ENCODE measurements at places on chromosomes 11 and 22.

DNA sequence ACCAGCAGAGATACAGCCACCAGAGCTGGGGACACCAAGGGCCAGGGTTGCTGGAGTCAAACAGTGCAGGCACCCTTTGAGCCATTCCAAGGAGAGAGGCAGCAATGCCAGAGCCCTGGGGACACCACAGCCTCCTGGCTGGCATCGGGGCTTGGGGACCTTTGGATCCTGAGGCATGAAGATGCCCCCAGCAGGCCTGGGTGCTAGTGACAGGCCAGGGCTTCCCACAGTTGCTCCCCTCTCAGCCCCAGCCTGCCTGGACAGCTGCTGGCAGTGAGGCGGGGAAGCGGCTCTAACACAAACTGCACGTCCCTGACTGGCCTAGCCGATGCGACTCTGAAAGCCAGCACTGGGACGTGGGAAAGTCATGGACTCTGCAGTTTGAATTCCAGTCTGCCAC, 2.7 kb downstream of the CD5 start:
- no peak for DNase-seq

- no peak for DNase-seq
Measured at GRCh38 chr11:68340003-68340767, 27.8 kb downstream of the LRP5 start.

DNA sequence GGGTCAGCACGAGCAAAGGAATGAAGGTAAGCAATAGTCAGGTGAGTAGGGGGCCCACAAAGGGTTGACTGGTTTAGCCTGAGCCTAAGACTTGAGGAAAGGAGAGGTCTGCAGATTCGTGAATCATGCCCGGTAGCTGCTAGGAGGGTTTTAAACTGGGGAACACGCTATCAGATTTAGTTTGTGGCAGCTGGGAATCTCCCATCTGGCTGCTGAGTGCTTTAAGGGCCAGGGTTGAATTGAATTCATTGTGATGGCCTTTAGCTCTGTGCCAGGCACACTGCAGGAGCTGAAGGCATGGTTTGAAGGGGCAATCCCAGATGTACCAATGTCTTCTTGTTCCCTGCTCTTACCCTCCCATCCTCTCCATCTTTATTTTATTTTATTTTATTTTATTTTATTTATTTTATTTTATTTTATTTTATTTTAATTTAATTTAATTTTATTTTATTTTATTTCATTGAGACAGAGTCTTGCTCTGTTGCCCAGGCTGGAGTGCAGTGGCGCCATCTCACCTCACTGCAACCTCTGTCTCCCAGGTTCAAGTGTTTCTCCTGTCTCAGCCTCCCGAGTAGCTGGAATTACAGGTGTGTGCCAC, 1.9 kb upstream of the NECTIN1 start:
- no peak for DNase-seq

DNA sequence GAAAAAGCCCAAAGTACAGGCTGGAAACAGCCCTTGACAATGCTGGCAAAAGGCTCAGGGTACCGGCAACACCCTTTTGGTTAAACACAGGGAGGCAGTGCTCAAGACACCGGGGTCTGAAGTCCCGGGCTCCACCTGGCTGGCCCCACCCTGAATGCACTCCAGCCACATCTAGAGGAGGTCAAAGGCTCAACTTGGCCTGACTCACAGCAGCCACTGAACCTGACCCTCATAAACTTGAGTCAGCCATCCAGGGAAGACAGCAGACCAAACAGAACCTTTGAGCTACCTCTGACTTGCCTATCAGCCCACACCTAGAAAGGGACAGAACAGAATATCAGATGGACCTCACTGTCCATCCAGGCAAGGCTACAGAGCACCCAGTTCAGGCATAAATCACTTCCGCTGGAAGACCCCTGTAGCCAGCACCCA, 3.8 kb downstream of the CFL1 start:
- no peak for DNase-seq

DNA sequence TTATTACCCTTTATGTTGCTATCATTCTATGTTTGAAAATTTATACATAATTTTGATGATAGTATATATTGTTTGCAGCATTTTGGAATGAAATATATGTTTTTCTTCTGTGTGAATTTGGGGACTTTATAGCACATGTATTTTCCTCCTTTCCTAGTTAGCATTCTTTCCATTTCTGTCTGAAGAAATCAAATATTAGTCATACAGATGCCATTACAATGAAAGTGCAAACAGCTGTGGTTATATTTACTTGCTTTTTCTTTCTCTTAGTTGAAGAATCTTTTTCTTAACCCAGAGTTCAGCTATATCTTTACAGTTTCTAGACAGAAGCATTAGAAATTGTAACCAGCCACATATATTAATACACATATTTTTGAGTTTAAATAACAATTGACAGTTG, 753.1 kb upstream of the ARHGAP42 start:
- DNase-seq, result no peak

GRCh38 chr11:122360875-122361274, 244.9 kb upstream of the BLID start:
- no peak for DNase-seq

DNA sequence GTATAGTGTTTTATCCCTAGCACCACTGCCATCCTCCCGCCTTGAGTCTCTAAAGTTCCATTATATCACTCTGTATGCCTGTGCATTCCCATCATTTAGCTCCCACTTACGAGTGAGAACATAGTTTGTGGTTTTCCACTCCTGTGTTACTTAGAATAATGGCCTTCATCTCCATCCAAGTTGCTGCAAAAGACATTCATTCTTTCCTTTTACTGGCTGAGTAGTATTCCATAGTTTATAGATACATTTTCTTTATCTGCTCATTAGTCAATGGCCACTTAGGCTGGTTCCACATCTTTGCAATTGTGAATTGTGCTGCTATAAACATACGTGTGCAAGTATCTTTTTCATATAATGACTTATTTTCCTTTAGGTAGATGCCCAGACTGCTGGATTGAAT, 24.4 kb downstream of the TAB1 start:
- no peak for DNase-seq

GRCh38 chr22:19818324-19819207, 36.1 kb downstream of the GNB1L start:
- no peak for DNase-seq

- peak; percentile 78 for DNase-seq
Measured at GRCh38 chr11:10304495-10305261, at the start of gene ADM. ADM (plus strand) TSS chr11:10305073; CDS start chr11:10305701, 628 bp downstream.

- no peak for DNase-seq
Measured at GRCh38 chr11:20048246-20048645, 112.0 kb downstream of the DBX1 start.

- no peak for DNase-seq
Measured at GRCh38 chr22:49657275-49657973, 170.2 kb downstream of the BRD1 start.

- no peak for DNase-seq
Measured at GRCh38 chr11:99098751-99099150, 78.0 kb downstream of the CNTN5 start.

- DNase-seq, result no peak
Measured at GRCh38 chr22:27212617-27213177, 555.3 kb downstream of the MIAT start.

DNA sequence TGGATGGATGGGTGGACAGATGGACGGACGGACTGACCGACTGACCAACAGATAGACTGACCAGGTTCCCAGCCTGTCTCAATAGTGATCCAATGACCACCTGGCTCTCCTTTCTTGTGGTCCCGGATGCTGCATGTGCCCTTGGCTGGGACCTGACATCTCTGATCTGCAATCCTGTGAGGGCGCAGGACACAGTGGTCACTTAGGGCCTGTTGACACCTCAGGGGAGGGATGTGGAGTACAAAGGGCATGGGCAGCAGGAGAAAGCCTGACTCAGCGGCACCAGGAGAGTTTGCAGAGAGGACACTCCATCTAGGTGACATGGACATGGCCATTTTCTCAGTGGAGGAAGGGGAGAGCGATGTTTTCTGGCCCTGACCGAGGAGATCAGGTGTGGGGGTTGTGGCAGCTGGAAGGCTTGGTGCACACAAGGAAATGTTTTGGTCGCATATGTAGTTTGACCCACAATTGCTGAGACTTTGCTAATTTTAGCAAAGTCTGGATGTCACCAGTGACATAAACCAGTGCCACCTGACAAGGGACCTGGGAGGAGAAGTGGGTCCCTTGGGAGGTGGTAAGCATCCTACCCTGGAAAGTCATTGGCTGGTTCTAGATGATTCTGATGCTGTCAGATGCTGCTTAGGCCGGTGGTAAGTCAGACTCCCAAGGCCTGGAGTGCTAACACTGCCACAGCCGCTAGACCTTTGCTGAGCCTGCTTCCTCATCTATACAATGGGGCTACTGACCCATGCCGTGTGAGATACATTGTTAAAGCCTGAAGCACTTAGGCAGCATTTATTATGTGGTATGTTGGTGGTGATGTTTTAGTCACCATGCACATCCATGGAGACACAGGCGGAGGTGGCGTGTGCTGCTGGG, 50.7 kb downstream of the CD82 start:
- no peak for DNase-seq

DNA sequence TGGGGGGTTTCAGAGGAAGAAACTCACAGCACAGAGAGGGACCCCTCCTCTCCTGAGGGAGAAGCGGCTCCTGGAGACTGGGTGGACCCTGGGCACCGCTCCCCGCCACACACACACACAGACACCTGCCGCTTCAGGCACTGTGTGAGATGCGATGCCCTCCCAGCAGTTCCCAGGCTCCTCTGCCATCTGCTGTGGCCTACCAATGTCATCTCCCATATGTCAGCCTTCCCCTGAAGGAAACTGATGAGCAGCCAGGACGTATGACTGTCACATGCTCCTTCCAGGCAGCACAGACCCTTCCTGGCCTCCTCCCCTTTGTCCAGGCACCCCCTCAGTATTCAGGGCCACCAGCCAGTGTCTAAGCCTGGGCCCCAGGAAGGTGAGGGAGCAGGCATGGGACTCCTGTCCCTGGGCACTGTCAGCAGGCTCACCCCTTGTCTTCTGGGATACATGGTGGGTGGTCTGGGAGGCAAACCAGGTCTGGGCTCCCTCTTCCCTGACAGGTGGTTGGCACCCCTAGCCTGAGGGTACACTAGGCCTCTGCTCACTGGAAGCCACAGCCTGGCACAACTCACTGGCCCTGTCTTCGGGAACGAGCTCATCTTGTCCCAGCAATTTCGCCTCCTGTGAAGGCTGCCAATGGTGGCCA, 11.8 kb upstream of the BCR start:
- no peak for DNase-seq

DNA sequence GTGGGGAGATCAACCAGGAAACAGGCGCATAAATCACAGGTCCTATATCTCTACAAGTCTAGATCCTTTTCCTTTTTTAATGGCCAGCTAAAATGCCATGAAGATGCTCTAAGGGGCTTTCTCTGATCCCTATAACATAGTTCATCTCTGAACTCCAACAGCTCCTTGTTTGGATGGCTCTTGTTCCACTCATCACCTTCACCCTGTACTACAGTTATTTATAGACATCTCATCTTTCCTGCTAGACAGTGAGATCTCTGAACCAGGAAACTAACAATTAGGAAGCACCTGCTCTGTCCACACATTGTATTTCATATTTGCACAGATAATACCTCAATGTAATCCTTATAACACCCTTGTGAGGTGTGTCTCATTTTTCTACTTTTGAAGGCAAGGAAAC, 31.6 kb downstream of the KCNA4 start:
- DNase-seq, result no peak

DNA sequence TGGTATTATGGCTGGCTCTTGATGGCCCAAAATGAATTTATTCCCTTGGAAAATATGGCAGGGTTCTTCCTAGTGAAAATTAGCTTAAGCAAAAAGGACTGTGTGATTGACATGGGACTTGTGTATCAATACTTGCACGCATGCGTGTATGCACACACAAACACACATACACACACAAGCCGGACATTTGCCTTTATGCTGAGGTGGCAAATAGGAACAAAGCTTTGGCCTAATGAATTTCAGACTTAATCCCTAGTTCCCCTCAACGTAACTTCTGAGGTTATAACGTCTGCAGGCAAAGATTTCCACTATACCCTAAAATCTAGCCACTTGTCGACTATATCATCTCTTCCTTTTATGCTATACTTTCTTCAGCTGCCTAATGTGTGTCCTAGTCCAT, 2.9 kb upstream of the OR52I2 start:
- no peak for DNase-seq

DNA sequence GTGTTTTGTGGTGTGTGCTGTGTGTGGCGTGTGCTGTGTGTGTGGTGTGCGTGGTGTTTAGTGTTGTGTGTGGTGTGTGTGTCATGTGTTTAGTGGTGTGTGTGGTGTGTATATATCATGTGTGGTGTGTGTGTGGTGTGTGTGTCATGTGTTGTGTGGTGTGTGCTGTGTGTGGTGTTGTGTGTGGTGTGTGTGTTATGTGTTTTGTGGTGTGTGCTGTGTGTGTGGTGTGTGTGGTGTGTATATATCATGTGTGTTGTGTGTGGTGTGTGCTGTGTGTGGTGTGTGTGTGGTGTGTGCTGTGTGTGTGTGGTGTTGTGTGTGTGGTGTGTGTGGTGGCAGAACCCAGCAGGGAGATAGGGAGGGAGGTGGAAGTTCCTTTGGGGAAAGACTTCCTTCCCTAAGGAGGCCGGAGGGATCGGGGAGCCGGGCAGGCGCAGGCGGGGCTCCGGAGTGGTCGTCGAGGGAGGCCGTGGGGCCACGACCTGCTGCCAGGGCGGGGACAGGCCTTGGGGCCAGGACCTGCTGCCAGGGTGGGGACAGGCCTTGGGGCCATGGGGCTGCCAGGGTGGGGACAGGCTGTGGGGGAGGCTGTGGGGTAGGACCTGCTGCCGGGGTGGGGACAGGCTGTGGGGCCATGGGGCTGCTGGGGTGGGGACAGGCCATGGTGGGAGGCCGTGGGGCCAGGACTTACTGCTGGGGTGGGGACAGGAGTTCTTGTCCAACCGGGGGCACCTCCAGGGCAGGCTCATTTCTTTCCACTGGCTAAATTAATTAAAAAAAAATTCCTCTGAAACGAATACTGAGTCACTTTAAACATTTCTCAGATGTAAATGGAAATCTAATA, 15.2 kb downstream of the PIM3 start:
- peak; percentile 42 for DNase-seq

GRCh38 chr22:38403812-38404211, 51.2 kb downstream of the KCNJ4 start:
- no peak for DNase-seq

- no peak for DNase-seq
Measured at GRCh38 chr11:130029137-130029536, 26.5 kb upstream of the PRDM10 start.

GRCh38 chr11:47538741-47539565, 14.0 kb downstream of the CELF1 start:
- no peak for DNase-seq

GRCh38 chr11:115920092-115920461, 415.9 kb upstream of the CADM1 start:
- DNase-seq, result no peak

DNA sequence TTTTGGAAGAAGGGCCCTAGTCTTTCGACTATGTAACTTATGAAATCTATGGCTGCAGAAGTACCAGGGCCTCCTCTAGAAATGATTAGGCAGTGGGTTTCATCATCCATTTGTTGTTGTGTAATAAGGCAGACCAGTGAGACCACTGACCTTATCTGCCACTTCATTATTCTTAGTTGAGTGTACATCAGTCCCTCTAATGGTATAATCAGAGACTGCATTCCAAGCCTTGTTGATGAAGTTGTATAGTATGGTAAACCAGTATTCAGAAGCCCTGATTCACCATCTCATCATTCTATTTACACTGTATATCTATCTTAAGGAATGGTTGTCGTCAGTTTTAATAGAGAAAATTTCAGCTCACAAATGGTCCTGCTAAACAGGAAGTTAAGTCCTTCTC, 32.2 kb upstream of the GRIA4 start:
- no peak for DNase-seq
